Lower leg skin (tissue), 4 donors: ENCODE measurements at places on chromosomes 7 and 10.

DNA sequence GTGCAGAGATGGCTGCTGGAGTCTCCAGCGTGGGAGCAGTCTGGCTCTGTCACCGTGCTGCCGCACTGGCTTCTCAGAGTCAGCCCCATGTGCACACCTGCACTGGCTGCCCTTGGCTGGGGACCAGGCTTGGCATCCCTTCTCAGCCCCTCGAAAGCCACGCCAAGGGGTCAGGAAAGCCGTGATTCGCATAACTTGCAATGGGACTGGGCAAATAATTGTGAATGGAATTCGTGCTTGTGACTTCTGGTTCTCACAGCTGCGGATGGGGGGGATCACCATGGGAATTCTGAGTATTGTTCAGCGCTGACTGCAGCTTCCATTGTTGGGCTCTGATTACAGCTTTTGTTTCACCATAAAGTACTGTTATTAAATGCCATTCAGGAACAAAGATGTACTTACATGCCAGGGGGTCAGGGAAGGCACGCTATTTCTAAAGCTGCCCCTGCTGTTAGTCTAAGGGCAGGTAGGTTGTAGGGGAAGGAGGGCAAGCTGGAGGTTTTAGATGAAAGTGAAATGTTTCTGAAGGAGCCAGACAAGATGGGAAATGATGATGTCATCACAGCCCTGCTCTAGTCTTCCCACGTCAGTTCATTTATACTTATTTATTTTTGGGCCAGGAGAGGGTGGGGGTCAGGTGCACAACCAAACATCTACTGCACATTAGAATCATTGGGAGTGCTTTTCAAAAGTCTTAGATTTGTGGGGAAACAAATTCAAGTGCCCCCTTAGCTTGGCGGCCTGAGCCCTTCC, 5.8 kb upstream of the PLEKHA1 start:
- DNase-seq, result no peak

GRCh38 chr10:110558041-110558440, 9.5 kb upstream of the SMC3 start:
- no peak for DNase-seq

GRCh38 chr10:82880776-82881290, 1005.8 kb downstream of the NRG3 start:
- no peak for DNase-seq

- DNase-seq, result no peak
Observed at GRCh38 chr10:86506499-86506898, 15.1 kb downstream of the WAPL start.

- no peak for DNase-seq
Observed at GRCh38 chr10:23742807-23743206, 303.9 kb downstream of the OTUD1 start.

GRCh38 chr7:151819866-151820265, 57.0 kb downstream of the PRKAG2 start:
- DNase-seq, result no peak
